HepG2 (cell line): ENCODE measurements at places on chromosomes 11 and 22.

- H3K27ac ChIP-seq: peak overlapping the region; percentile 82
- DNase-seq: no peak
- peaks cover 46% of the 10 kb centered on the region for H3K4me1 ChIP-seq
- no peaks in the 10 kb centered on the region for H3K27me3 ChIP-seq
- H3K4me3 ChIP-seq: peak overlapping the region; percentile 58
Measured at GRCh38 chr22:46774980-46775849, 12.8 kb downstream of the TBC1D22A start.

DNA sequence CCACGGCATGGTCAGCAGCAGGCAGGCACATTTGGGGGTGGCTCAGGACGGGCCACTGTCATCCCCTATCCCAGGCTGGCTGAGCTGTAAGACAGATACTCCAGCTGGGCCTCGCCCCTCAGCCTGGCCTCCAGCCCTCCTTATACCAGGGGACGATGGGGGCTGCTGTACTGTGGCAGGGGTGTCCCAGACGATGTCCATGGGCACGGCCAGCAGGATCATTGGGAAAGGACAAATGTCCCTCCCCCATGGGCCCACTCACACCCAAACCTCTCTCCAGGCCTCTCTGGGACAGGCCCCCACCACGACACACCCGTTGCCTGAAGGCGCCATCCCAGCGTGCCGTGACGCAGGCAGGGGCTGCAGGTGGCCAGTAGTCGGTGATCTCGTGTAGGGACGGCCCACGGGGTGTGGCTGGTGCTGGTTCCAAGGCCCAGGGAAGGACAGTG, 1.5 kb upstream of the IL17REL start:
- no peak for DNase-seq
- H3K4me3 ChIP-seq: no peak overlapping the region
- H3K36me3 ChIP-seq: no peaks in the 10 kb centered on the region
- H3K4me1 ChIP-seq: no peaks in the 10 kb centered on the region
- H3K27ac ChIP-seq: no peak overlapping the region
- peaks cover 21% of the 10 kb centered on the region for H3K27me3 ChIP-seq

- no peaks in the 10 kb centered on the region for H3K36me3 ChIP-seq
- no peaks in the 10 kb centered on the region; the same call in 2 of the 3 replicates for H3K27me3 ChIP-seq
- no peak for DNase-seq
- H3K4me1 ChIP-seq: no peaks in the 10 kb centered on the region
Measured at GRCh38 chr11:4465407-4465806, 16.3 kb downstream of the OR52K2 start.

GRCh38 chr11:119531056-119531455, 108.1 kb upstream of the THY1 start:
- H3K36me3 ChIP-seq: no peaks in the 10 kb centered on the region
- no peak overlapping the region for H3K27ac ChIP-seq
- H3K4me3 ChIP-seq: no peak overlapping the region
- H3K27me3 ChIP-seq: peaks cover 4% of the 10 kb centered on the region; the same call in 1 of the 2 replicates
- no peak for DNase-seq
- peaks cover 6% of the 10 kb centered on the region; the same call in 1 of the 2 replicates for H3K4me1 ChIP-seq

- no peak overlapping the region for H3K27ac ChIP-seq
- H3K27me3 ChIP-seq: no peaks in the 10 kb centered on the region
- H3K4me3 ChIP-seq: no peak overlapping the region
- no peaks in the 10 kb centered on the region for H3K4me1 ChIP-seq
Measured at GRCh38 chr11:74650498-74650897, 58.1 kb downstream of the POLD3 start.

- no peak overlapping the region for H3K4me3 ChIP-seq
- H3K27ac ChIP-seq: no peak overlapping the region
- peaks cover 23% of the 10 kb centered on the region for H3K4me1 ChIP-seq
- no peaks in the 10 kb centered on the region; the same call in 2 of the 3 replicates for H3K36me3 ChIP-seq
- no peak for DNase-seq
Measured at GRCh38 chr11:120326845-120327281, 1.8 kb downstream of the TLCD5 start.

DNA sequence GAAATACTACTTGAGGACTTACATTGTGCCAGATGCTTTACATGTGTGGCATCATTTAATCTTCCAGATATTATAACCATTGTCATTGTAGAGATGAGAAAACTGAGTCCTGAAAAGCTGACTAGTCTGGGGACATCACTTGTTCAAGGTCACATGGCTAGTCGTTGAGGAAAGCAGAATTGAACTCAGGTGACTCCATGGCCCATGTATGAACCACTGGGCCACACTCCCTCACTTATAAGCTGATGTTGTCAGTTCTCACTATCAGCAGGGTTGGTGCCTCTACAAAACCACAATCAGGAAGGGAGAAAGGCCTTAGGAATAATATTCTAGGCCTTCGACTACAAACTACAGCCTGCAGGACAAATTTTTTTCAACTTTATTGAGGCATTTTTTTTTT, 26.1 kb upstream of the ADA2 start:
- H3K4me3 ChIP-seq: no peak overlapping the region
- H3K27me3 ChIP-seq: no peaks in the 10 kb centered on the region
- DNase-seq: no peak

DNA sequence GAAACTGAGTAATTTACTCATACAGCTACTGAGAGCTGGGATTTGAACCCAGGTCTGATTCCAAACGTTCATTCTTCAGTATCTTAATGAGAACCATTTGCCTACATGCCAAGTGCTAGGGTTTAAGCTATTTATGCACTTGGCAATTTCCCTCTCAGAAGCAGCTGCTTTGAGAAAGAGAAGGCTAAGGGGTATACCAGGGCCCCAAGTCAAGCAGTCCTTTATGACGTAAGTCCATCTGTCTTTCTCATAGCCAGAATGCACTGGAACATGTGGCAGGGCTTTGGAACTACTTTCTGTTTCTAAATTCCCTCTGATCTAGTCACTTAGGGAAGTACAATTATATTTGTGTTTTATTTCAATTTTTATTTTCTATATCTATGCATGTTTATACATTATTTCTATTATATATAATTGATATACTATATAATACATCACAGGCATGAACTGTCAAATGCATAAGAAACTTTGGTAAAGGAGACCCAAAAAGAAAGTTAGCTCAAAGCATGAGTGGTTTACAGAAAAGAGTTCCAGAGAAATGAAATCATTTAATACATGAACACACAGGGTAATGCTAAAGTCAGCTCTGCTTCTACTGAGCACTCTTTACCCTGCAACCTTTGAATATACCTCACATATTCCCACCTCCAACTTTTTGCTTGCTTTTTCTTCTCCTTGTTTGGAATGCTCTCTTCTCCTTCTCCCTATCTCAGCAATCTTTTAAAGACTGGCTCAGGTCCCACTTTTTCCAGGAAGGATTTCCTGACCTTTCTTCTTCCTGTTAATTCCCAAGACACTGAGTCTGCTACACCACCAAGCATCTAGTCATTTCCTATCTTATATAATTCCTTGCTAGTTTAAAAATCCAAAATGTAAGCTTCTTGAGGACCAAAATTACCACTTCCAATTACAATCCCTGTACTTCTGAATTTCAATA, 80.5 kb upstream of the GDPD4 start:
- no peaks in the 10 kb centered on the region for H3K4me1 ChIP-seq
- H3K27me3 ChIP-seq: no peaks in the 10 kb centered on the region
- no peak for DNase-seq
- no peaks in the 10 kb centered on the region for H3K36me3 ChIP-seq

GRCh38 chr22:23516304-23516703, 63.8 kb downstream of the IGLL1 start:
- H3K36me3 ChIP-seq: no peaks in the 10 kb centered on the region
- H3K4me3 ChIP-seq: no peak overlapping the region
- peaks cover 89% of the 10 kb centered on the region for H3K4me1 ChIP-seq
- H3K27ac ChIP-seq: peak overlapping the region; percentile 39

GRCh38 chr11:91295591-91295990, 929.0 kb upstream of the FAT3 start:
- H3K36me3 ChIP-seq: no peaks in the 10 kb centered on the region
- no peaks in the 10 kb centered on the region for H3K4me1 ChIP-seq

GRCh38 chr22:42931421-42932196, 74.5 kb upstream of the ARFGAP3 start:
- no peak overlapping the region for H3K27ac ChIP-seq
- H3K4me3 ChIP-seq: no peak overlapping the region
- peaks cover 88% of the 10 kb centered on the region for H3K4me1 ChIP-seq
- peaks cover 2% of the 10 kb centered on the region; the same call in 1 of the 3 replicates for H3K36me3 ChIP-seq
- H3K27me3 ChIP-seq: no peaks in the 10 kb centered on the region

- no peak overlapping the region for H3K27ac ChIP-seq
- no peaks in the 10 kb centered on the region for H3K4me1 ChIP-seq
- DNase-seq: no peak
- no peaks in the 10 kb centered on the region for H3K36me3 ChIP-seq
Measured at GRCh38 chr11:115739878-115740277, 235.7 kb upstream of the CADM1 start.

- peak within 1 kb of the TSS; percentile 96 for H3K4me3 ChIP-seq
- peak; percentile 54 for DNase-seq
- peaks cover 4% of the 10 kb centered on the region; the same call in 1 of the 3 replicates for H3K27me3 ChIP-seq
- peaks cover 19% of the 10 kb centered on the region for H3K4me1 ChIP-seq
Measured at GRCh38 chr11:107565219-107565937, at the start of gene ALKBH8. TSS of gene ALKBH8 (minus strand) at chr11:107565735. CDS start at chr11:107560893, 4,842 bp downstream.

DNA sequence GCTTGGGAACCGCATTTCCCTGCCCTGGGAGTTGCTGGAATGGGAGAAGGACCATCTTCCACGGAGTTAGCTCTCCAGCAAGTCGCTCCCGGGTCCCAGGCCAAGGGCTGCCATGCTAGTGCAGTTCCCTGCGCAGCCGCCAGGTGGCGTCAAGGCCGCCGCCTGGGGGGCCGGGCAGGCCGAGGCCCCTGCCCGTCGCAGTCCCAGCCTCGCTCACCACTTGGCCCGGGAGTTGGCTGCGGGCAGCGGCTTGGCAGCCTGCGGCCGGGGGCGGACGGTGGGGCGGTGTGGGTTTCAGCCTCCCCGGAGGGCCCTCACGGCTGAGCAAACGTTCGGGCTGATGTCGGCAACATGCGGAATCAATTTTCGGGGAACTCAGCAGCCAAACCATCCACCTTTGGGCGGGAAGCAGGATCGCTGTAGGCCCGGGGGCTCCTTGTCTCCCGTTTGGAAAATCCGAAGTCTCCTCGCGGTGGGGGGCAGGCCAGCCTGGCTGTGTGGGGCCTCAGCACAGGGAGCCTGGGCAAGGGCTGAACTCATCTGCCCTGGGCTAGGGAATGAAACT, 415.1 kb downstream of the SOX6 start:
- DNase-seq: no peak
- H3K36me3 ChIP-seq: no peaks in the 10 kb centered on the region
- H3K4me3 ChIP-seq: no peak overlapping the region
- H3K27ac ChIP-seq: no peak overlapping the region
- no peaks in the 10 kb centered on the region; the same call in 1 of the 2 replicates for H3K27me3 ChIP-seq

GRCh38 chr11:2301631-2302305, at the start of the genes C11orf21 and TSPAN32:
TSS of gene C11orf21 (minus strand) at chr11:2301918. CDS start at chr11:2301808, 110 bp downstream.
TSS of gene TSPAN32 (plus strand) at chr11:2302013. CDS start at chr11:2302150, 137 bp downstream.
- peak; percentile 27 for DNase-seq
- H3K27ac ChIP-seq: no peak within 1 kb of the TSS
- H3K4me1 ChIP-seq: peaks cover 24% of the 10 kb centered on the region
- 0 out of 2 replicates have a peak within 1 kb of the TSS, but pooled peaks have one; percentile 4 for H3K4me3 ChIP-seq
- H3K36me3 ChIP-seq: no peaks in the 10 kb centered on the region
- peaks cover 2% of the 10 kb centered on the region; the same call in 1 of the 2 replicates for H3K27me3 ChIP-seq

GRCh38 chr11:63889344-63889743, 27.6 kb downstream of the RCOR2 start:
- peak overlapping the region; percentile 92 for H3K27ac ChIP-seq
- peaks cover 41% of the 10 kb centered on the region for H3K4me1 ChIP-seq
- no peak for DNase-seq
- H3K4me3 ChIP-seq: peak overlapping the region; percentile 46
- H3K27me3 ChIP-seq: no peaks in the 10 kb centered on the region
- peaks cover 11% of the 10 kb centered on the region; the same call in 1 of the 3 replicates for H3K36me3 ChIP-seq

DNA sequence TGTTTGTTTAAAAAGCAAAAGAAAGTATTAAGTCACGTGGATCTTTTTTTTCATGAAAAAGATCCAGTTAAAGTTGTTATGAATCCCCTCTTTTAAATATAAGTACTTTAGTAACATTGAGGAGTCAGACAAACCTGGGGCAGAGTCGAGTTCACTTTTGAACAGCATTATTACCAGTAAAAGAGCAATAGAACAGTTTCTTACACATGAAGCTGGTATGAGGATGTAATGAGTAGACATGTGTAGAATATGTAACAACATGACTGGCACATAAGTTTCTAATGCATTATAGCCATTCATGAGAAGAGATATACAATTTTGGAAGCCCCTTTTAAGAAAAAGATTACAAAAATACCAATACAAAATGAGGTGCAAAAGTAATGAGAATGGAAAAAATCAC, 7.6 kb upstream of the MUC15 start:
- no peak for DNase-seq
- no peaks in the 10 kb centered on the region for H3K4me1 ChIP-seq
- H3K27me3 ChIP-seq: no peaks in the 10 kb centered on the region
- H3K27ac ChIP-seq: no peak overlapping the region
- no peak overlapping the region for H3K4me3 ChIP-seq
